ENCODE measurements at places on chromosomes 12 and 14.

- no peak for DNase-seq
These were observed 667.8 kb downstream of the NOVA1 start for GRCh38 chr14:25929881-25930615.

DNA sequence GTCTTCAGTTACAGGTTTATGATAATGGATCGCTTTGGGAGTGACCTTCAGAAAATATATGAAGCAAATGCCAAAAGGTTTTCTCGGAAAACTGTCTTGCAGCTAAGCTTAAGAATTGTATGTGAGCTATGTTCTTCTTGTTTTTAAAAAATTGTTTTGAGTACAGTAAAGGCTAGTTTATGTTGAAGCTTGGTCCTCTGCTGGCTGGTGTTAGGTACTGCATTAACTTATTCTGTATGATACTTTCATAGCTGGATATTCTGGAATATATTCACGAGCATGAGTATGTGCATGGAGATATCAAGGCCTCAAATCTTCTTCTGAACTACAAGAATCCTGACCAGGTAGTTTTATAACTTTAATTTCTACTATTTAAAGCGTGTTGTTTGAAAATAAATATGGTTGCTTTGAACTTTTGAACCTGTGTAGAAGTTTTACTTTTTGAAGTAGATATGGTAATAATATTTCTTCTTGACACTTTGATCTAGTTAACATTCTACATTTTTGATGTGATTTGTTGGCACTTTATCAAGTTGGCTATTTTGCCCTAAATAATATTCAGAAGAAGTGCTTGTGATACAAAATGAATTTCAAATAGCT is 55.7 kb downstream of the VRK1 start:
- no peak for DNase-seq

GRCh38 chr14:78316052-78316451 is 145.9 kb downstream of the NRXN3 start:
- no peak for DNase-seq

DNA sequence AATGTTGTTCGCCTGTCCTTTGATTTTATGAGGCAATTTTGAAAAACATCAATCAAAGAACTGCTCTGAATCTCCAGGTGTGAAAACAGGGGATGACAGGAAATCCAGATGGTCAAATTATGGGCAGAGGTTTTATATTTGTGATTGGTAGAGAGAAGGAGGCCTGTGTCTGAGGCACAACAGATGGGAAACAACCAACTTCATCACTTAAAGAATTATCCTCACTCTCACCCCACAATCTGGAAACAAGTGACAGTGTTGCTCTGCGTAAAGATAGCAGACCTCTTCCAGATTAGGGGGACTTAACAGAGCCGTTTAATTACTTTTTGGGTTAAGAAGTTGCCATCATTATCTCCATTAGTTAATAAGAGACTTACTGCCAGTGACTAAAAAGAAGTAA is 64.1 kb upstream of the EGLN3 start:
- DNase-seq = no peak

- DNase-seq = no peak
These were observed 40.6 kb downstream of the MOK start for GRCh38 chr14:102264355-102264754.

Measured in chondrocyte (in vitro differentiated cells).